ENCODE measurements at places on chromosomes 1 and 21. TPM values are rescaled to one million over a fixed set of nuclear protein-coding genes. Genes with fewer than 3 reads are reported as not detected.

- no peak for DNase-seq
Measured at GRCh38 chr1:110070282-110070669, 196 bp downstream of the ALX3 start.

DNA sequence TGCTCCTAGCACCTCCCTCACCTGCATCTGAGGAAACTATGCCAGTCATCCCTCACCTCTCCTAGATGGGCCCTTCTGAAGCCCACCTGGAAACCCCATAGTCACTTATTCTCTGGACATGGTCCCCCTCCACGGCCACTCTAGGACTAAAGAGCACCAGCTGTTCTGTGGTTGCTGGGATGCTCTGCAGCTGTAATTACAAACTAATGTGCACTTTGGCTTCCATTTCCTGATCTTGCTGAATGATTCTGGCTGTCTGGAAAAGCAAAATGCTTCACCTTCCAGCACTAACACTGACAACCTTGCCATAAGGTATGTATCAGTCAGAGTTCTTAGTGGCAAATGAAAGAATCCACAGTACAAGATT is 48.7 kb upstream of the PSEN2 start:
- no peak for DNase-seq

DNA sequence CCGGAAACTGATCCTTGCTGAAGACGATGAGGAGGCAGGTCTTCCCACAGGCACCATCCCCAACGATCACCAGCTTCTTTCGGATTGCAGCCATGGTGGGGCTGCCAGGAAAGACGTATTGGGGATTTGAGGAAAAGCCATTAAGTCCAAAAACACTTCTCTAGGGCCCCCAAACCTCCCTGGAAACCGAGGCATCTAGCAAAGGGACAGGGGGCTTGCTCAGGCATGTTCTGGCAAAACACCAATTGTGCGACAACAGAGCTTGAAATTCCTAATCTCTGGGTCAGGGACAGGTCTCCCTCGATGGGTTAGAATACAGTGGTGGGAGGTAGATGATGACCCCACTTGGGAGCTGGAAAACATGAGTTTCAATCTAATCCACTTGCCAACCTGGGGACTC is 3.2 kb downstream of the RHOC start:
- no peak for DNase-seq

The CDC20 gene
- 1.9 TPM for total RNA-seq

The TRIM45 gene
- total RNA-seq = 9.0 TPM

The PBX1 gene
- total RNA-seq = 72.9 TPM

- no peak for DNase-seq
Measured at GRCh38 chr21:34270411-34270810, 93.4 kb upstream of the KCNE2 start.

GRCh38 chr1:65254320-65255034 is 54.9 kb upstream of the DNAJC6 start:
- peak; percentile 85 for DNase-seq

The CLCA1 gene
- total RNA-seq = not detected

- DNase-seq = no peak
Measured at GRCh38 chr21:17929510-17929909, 110.4 kb upstream of the C21orf91 start.

The HLX gene
- 28.8 TPM for total RNA-seq

DNA sequence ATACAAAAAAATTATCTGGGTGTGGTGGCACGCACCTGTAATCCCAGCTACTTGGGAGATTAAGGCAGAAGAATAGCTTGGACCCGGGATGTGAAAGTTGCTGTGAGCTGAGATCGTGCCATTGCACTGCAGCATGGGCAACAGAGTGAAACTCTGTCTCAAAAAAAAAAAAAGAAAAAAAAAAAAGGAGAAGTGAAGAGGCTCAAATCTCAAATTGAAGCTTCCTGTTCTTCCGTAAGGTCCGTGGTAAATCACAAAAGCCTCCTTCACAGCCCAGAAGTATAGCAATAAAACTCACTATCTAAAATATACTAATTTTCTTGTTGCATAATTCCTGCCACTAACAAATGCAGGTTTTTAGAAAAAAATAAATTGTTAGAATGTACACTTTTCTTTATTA is 498.2 kb upstream of the BRINP3 start:
- DNase-seq = no peak

DNA sequence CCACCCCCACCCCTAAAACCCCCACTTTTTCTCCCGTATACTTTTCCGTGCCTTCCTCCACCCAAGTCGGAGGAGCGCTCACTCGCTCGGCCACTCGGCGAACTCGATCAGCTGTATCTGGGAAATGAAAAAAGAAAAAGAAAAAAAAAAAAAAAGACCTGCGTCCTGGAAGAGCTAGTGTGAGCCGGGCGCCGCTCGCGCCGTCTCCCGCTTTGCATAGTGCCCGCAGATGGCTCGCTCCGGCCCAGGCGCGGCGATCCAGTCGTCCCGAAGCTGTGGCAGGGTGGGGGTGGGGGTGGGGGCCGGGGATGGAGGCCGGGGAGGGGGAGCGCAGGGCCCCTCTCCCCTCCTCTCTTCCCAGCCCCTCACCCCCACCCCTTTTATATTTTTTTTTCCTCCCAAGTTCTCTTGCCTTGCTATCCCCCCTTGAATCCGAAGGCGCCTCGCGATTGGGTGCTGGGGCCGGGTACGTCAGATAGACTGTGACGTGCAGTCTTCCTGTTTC is 299 bp upstream of the PROX1 start:
- DNase-seq = peak; percentile 86

GRCh38 chr21:26127918-26128317 is 42.7 kb downstream of the APP start:
- DNase-seq = no peak

The PPIAL4G gene
- not detected for total RNA-seq

The AMY2A gene
- 1.5 TPM for total RNA-seq

DNA sequence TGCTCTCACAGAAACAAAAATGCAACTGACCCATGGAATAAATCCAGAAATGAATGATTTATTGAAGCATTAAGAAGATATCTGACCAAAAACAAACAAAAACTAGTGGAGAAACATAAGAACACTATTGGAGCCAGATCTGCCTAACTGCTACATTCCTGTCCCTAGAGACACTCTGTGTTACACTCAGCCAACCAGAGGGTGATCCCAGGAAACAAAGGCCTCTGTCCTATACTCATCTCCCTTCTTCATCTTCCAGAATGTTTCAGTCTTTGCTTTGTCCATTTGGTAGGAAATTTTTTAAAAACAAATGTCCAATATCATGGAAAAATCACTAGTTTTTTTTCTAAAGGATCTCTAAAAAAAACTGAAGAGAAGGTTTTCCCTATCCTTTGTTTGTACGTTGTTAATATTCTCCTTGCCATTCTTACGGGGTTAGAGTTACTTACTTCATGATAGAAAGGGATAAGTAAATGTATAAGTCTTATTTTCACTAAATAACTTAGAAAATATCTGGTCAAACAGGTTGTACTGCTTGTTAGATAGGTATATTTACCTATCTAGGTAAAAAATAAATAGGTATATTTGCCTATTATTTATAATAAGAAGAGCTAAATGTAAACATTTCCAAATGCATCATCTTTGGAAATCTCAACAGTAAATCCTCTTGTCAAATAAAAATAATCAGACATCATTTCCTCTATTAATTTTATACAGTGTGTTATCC is 59.1 kb downstream of the NME7 start:
- no peak for DNase-seq

The ACTN2 gene
- 0.58 TPM for total RNA-seq
